ENCODE measurements at places on chromosomes 13 and 19. TPM values are rescaled to one million over a fixed set of nuclear protein-coding genes. Genes with fewer than 3 reads are reported as not detected.

KLHL1 gene
- not detected for total RNA-seq

C19orf85 gene
- total RNA-seq: not detected

MEX3D gene
- 64.6 TPM for total RNA-seq

IGSF23 gene
- total RNA-seq: not detected

CEACAM20 gene
- total RNA-seq: not detected

PNPLA6 gene
- total RNA-seq: 79.0 TPM

CLEC17A gene
- under 0.01 TPM for total RNA-seq

PLVAP gene
- total RNA-seq: 0.61 TPM

EXOC3L2 gene
- 1.1 TPM for total RNA-seq

CNFN gene
- not detected for total RNA-seq

ZNF223 gene
- total RNA-seq: 7.1 TPM

DENND1C gene
- not detected for total RNA-seq

SIGLEC11 gene
- total RNA-seq: not detected

ZNF471 gene
- total RNA-seq: 0.97 TPM

TTC9B gene
- total RNA-seq: not detected

WTIP gene
- 34.4 TPM for total RNA-seq

ATP5F1D gene
- 28.9 TPM for total RNA-seq

ZNF567 gene
- 5.8 TPM for total RNA-seq

ANKRD24 gene
- 0.32 TPM for total RNA-seq

Data from epithelial cell of umbilical artery (primary cell).